ENCODE measurements at places on chromosomes 7 and 10.

- DNase-seq: no peak
These were observed 94.2 kb downstream of the CD36 start for GRCh38 chr7:80732630-80733029.

- DNase-seq: no peak
These were observed 14.0 kb downstream of the HUS1 start for GRCh38 chr7:47965456-47965855.

DNA sequence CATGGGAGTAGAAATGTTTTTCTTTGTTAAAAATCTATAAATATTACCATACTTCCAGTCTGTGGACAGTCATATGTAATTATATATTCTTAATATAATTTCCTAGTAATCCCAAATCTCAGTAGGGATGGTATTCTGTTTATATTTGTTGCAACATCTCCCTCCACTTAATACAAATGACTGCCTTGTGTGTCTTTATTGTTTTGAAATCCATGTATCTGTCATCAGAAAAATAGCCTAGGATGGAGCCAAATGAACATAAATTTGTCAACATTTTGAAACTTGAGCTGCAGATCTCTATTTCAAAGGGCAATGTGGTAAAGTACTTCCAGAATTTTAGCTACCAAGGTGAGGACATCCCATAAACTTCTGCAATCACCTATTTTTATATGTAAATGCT, 290.7 kb downstream of the TSPAN12 start:
- no peak for DNase-seq

- no peak for DNase-seq
These were observed 75.5 kb upstream of the GTF2I start for GRCh38 chr7:74581916-74582440.

GRCh38 chr7:134574322-134574721, 25.4 kb downstream of the AKR1B15 start:
- no peak for DNase-seq

DNA sequence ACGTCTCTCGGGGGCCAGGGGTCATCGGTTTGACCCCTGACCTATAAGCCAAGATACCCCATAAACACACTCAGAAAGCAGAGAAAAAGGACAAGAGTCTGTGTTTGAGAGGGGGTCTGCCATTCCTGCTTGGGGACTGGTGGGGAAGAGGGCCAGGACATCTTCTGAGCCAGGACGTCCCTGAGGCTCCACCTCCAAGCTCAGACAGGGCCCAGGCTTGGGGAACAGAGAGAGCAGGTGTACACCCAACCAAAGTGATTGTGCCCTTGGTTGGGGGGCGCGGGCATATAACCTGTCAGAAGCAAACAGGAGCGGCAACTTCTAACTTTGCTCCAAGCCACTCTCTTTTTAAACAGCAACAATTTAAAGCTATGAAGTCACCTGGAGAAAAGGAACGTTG, 33.9 kb upstream of the PPIF start:
- DNase-seq: no peak

DNA sequence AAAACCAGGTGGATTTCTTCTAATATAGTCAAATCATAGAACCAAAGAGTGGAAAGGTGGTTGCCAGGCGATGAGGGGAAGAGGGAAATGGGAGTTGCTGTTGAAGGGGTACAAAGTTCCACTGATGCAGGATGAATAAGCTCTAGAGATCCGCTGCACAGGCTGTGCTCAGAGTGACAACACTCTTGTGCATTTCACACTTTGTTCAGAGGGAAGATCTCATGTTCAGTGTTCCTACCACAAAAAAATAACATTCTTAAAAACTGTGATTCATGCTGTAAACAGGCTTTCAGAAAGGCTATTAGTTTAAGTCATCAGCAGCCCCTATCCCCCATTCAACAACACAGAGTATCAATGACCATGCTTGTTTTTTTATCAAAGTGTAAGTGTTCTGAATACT, 213.8 kb downstream of the COBL start:
- no peak for DNase-seq

DNA sequence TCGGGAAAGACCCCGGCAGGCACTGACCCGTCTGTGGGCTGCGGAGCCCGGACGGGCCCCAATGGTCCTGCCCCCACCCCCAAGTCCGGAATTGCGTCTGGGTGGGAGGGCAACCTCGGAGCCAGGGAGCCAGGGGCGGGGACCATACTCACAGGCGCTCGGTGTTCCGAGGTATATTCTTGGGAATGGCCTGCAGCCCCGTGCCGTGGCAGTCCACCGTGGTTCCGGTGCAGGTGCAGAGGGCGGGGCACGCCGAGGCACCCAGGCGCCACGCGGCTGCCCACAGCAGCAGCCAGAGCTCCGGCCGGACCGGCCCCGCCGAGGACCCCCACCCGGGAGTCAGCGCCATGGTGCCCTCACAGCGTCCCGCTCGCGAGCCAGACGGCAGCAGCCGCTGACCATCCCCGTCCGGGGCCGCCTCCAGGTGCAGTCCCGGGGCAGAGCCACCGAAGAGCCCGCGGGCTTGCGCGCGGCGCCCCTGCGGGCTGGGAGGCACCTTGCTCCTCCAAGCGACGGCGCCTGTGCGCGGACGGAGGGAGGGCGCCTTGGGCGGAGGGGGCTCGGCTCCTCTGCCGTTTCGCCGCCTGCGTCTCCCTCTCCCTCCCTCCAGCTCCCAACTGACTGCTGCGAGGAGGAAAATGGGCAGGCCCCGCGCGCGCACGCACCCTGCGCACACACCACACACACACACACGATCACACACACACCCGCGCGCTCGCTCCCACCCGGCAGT, at the start of gene SLIT1:
SLIT1 (minus strand) TSS at position 634 of the 733 bp plus-strand sequence; CDS start at position 349, 285 bp downstream.
- DNase-seq: no peak

GRCh38 chr7:97015756-97016380, 8.8 kb downstream of the DLX5 start:
- DNase-seq: no peak

GRCh38 chr7:67311901-67312300, 315.3 kb downstream of the TYW1 start:
- no peak for DNase-seq

GRCh38 chr10:28853195-28853594, 175.9 kb downstream of the BAMBI start:
- DNase-seq: no peak
